ENCODE measurements at places on chromosomes 13 and 19.

GRCh38 chr19:46616631-46617322 lies 8.1 kb downstream of the PTGIR start:
- no peak for DNase-seq

DNA sequence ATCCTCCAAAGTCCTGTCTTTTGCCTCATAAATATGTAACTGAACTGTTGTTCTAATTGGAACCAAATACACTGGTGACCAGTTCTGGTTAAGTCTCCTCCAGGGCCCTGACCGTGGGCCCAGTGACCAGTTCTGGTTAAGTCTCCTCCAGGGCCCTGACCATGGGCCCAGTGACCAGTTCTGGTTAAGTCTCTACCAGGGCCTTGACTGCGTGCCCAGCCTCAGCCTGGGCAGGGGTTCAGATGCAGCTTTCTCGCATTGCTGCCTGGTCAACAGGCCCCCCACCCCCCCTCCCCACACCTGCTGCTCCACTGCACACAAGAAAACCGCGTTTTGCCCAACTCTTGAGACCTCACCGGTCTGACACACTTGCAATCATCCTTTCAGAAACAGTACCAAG lies 3.8 kb upstream of the GRTP1 start:
- DNase-seq = no peak

- DNase-seq = no peak
Observed at GRCh38 chr19:49160450-49161189, 3.0 kb downstream of the TRPM4 start.

- no peak for DNase-seq
Observed at GRCh38 chr13:44732503-44733098, 156.5 kb upstream of the TSC22D1 start.

Data from CD4-positive, alpha-beta T cell treated with Interleukin-17A for 1 hour (primary cell).